ENCODE measurements at places on chromosomes 5 and 9.

DNA sequence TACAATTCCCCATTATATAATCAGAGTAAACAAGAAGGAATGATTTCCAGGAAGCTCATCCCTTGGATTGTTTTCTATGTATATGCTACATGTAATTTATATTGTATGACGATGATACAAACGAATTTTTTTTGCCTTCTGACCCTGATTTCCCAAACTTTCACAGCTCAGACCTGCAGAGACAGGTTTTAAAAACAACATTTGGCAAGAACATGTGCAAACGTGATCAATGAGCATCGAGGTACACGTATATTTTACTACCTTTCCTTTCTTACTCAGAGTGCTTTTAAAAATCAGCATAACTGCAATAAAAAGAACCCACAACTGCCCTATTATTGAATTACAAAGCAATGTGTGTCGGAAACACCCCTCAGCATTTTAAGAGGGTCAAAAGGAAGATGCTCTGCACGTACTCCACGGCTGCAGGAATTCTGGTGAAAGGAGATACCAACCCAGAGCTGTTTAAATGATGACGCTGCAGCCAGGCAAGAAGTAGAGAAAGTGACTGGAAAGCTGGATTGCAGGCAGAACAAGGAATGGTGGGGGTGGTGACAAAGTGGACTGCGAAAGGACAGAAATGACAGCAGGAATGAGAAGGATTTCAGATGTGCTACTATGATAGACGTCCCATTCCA lies 533.5 kb downstream of the RAB3C start:
- no peak for DNase-seq

DNA sequence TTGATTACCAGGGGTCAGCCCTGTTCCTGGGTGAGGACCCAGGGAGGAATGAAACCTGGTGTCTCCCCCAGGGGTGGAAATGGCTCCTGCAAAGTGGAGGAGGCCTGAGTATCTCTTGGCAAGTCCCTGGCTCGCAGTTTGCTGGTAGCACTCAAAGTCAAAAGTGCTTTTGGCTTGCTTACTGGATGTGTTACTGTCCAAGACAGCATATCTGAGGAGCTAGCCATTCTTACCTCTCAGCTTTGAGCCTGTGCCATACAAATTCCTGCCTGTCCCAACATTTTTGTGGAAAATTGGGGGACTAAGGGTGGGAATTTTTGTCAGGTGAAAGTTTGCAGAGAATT lies 9.9 kb downstream of the ZNF618 start:
- no peak for DNase-seq

- DNase-seq = no peak
Observed at GRCh38 chr9:32344551-32345182, 39.8 kb upstream of the ACO1 start.

DNA sequence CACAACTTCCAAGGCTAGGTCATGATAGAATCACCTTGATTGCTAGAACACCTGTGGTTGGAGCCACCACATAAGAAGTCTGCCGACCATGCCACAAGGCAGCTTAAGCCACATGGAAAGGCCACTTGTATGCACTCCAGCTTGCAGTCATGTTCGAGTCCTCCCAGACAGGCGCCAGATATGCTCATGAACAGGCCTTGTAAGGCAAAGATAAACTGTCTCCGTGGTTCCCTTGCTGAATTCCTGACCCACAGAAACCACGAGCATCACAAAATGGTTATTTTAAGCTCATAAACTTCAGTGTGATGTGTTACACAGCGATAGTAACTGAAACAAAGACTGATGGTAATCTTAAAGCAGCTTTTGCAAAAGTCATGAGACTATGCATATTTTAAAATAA lies 188.4 kb upstream of the DAPK1 start:
- DNase-seq = no peak

DNA sequence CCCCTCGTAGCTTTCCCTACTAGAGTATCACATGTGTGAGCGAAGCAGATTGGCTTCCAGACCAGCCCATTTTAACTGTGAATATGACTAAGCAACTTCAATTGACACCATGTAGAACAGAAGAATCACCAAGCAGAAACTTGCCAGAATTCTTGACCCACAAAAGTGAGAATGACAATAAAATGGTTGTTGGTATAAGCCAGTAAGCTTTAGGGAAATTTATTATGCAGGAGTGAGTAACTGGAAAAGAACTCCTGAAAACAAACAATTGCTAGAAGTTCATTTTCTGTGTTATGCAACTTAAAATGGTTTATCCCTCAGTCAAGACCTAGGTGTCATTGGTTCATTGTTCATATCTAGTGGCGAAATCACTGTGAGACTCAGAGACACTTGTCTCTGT lies 303.1 kb downstream of the DMRT2 start:
- DNase-seq = no peak

DNA sequence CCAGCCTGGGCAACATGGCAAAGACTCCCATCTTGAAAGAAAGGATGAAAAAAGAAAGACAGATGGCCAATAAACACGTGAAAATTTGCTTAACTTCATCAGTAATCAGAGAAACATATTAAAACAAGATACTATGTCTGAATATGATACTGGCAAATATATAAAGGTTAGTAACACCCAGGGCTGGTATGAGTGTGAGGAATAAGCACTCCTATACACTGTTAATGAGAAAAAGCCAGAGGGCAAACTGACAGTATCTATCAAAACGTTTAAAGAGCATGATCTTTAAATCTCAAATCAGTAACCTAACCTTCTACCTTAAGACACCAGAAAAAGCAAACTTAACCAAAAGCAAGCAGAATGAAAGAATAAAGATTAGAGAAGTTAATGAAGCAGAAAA lies 14.1 kb downstream of the B4GALT1 start:
- no peak for DNase-seq

DNA sequence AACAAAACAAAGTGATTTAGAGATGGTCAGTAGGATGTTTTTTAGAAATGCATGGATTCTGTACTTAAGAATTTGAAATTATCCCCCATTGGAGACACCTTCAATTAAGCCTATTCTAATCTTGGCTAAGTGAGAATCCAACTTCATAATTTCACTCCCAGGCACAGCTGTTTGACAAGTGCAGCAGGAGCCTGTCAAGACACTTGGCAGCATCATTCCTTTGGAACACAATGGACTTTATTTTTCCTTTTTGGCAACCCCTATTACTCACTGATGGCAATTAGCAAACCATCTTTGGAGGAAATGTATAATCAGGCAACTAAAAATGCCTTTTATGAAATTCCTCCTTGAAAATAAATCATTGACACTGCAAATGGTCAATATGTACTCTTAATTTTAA lies 194.7 kb downstream of the GLIS3 start:
- no peak for DNase-seq

- DNase-seq = no peak
Observed at GRCh38 chr9:32265037-32265436, 119.4 kb upstream of the ACO1 start.

DNA sequence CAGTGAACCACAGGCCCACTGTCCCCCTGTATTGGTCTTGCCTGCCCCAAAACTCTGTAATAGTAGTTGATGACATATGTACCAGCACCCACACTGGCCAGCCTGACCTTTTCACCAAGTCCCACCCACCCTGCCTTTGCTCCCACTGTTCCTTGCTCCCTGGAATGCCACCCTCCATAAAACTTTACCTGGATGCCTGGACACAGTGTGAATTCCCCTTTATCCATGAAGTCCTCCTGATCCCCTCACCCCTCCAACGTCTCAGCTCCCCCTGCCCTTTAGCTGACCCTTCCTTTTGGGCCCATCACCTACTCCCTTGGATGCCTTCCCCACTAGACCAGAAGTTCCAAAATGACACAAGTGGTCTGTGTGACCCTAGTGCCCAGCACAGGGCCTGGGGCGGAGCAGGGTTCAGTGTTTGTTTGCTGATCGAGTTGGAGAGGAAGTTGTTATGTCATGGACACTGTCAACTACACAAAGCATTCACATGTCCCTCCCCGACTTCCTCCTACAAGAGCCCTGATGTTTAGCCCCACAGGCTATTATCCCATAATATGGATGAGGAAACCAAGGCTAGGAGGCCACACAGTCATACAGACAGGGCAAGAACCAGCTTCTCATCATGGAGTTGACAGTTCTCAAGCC lies 16.1 kb downstream of the AMBP start:
- DNase-seq = no peak

Measured in activated naive CD4-positive, alpha-beta T cell treated with anti-CD3 and anti-CD28 coated beads for 36 hours (primary cell).